CD4-positive, alpha-beta T cell treated with Interleukin-21 for 1 hour (primary cell): ENCODE measurements at places on chromosomes 12 and 14.
A peak's percentile ranks its signal among the peaks of the same experiment; 100 is the strongest.

DNA sequence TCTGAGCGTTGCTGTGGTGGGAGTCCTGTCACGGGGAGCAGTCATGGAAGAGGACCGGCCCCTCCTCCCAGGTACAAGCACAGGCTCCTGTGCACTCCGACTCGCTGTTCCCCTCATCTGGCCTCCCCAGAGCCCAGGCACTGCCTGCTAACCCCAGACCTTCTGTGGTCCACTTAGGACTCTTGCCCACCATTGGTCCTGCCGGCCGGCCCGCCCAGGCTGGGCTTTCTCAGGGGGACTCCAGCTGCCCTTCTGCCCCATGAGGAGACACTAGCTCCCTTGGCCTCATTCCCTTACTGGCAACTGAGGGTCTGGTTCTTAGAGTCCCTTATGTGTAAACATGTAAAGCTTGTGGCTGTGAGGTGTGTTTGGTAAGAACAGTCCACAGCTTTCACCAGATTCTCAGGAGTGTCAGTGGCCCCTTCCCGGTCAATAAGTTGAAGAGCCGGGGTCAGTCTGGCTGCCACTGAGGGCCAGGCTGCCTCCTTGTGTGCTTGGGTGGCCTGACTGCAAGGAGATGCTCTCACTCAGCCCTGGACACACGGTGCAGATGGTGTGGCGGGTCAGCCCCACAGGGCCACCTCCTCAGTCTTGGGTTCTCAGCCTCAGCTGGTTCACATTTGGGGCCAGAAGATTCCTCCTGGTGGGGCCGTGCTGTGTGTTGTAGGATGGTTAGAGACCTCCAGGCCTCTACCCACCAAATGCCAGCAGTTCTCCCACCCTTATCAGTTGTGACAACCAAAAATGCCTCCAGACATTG lies 43.6 kb downstream of the DDX51 start:
- DNase-seq: no peak

DNA sequence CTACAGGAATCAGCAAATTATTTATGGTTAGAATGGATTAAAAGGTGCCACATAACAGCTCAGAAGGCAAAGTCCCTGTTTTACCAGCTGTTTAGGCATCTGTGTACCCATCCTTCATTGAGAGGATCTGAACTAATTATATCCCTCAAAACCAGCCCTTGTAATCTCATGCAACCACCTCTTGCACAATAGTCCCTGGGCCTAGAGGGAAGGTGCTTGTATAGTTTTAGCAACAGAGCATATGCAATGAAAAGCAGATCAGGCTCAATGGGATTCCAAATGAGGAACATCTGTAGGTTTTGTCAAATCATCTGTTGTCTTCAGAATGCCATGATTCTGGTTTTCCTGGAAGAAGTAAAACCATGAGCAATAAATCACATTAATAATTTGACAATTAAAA lies 26.0 kb upstream of the GLIPR1L2 start:
- no peak for DNase-seq

DNA sequence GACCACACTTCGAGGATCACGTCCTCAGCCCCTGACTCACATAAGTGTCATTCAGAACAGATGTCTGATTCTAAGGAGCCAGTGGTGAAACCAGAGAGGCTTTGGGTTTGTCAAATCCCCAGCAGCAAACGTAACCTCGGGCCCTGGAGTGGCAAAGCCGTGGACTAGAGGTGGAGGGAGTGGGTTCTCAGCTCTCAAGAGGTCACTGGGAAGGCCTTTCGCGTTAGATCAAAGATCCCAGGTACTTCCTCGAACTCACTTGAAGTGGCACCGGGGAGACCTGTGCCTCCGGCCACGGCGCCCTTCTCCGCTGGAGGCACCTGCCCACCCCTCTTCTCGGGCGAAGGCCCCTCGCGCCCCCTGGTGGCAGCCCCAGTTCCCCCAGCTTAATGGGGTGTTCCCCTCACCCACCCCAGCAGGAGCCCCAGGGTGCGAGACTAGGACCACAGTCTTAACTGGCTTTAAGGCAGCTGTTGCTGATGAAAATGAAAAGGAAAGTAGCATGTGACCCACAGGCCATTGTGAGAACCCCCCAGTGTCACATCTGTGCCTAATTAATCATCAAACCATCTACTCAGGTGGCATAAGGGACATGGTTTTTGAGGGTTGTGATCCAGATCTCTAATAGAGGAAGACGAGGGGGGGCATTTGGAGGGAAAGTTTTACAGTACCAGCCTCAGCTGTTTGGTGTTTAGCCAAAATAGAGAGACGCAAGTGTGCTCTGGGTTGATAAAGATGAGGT lies 672 bp upstream of the ESR2 start:
- DNase-seq: peak; percentile 78

- DNase-seq: no peak
Observed at GRCh38 chr12:105445649-105446048, 115.2 kb downstream of the C12orf75 start.

GRCh38 chr12:575129-575502 lies 88.1 kb downstream of the NINJ2 start:
- DNase-seq: no peak
